ENCODE measurements at places on chromosomes 11 and 22. TPM values are rescaled to one million over a fixed set of nuclear protein-coding genes. Genes with fewer than 3 reads are reported as not detected.

EMSY gene
- 6.0 TPM for total RNA-seq

MMP1 gene
- 3.1 TPM for total RNA-seq

PRODH gene
- total RNA-seq: under 0.01 TPM

MUC6 gene
- total RNA-seq: not detected
